COR-L47 (cell line): ENCODE measurements at places on chromosomes 1 and 21.
A peak's percentile ranks its signal among the peaks of the same experiment; 100 is the strongest.

- no peak for DNase-seq
Measured at GRCh38 chr1:204327359-204327758, 32.4 kb downstream of the PLEKHA6 start.

GRCh38 chr1:156437037-156437867 is 63.3 kb downstream of the MEF2D start:
- no peak for DNase-seq

- DNase-seq = peak; percentile 28
Measured at GRCh38 chr1:67832737-67833601, at the start of gene GNG12. GNG12 (minus strand) TSS chr1:67833467; CDS start chr1:67707686, 125,781 bp downstream.

DNA sequence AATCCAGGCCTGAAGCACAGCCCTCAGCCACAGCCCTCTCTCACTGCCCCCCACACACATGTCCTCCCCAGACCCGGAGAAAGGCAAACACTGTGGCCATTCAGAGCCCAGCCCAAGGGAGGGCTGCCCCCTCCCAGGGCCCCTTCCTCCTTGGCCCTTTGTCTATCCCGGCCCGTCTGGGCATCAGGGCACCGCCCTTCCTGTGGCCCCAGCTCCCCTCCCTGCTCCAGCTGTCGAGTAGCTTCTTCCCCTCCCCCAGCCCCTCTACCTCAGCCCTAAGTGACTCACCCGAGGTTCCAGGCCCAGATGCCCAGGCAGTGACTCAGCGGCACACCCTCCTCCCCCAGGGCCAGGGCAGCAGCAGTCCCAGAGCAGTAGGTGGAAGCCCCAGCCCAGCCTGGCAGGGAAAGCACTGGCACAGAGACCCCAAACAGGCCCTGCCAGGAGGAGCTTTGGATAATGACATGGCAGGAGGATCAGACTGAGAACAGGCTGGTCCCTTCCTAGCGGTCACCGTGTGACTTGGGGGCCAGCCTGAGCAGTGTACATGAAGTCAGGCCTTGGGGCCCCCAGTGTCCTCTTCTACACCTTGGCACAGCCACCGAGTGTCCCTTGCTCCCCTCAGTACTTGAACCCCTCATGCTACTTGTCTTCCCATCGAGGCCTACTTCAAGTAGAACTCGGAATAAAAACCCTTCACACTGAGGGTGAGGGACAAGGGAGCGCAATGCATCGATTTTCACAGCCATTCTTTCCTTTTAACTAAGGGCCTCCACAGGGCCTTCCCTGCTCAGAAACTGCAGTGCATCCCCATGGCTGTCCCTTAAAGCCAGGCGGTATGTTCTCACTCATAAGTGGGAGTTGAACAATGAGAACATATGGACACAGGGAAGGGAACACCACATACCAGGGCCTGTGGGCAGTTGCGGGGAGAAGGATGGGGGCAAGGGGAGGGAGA is 1.0 kb upstream of the S100A2 start:
- DNase-seq = peak; percentile 69

DNA sequence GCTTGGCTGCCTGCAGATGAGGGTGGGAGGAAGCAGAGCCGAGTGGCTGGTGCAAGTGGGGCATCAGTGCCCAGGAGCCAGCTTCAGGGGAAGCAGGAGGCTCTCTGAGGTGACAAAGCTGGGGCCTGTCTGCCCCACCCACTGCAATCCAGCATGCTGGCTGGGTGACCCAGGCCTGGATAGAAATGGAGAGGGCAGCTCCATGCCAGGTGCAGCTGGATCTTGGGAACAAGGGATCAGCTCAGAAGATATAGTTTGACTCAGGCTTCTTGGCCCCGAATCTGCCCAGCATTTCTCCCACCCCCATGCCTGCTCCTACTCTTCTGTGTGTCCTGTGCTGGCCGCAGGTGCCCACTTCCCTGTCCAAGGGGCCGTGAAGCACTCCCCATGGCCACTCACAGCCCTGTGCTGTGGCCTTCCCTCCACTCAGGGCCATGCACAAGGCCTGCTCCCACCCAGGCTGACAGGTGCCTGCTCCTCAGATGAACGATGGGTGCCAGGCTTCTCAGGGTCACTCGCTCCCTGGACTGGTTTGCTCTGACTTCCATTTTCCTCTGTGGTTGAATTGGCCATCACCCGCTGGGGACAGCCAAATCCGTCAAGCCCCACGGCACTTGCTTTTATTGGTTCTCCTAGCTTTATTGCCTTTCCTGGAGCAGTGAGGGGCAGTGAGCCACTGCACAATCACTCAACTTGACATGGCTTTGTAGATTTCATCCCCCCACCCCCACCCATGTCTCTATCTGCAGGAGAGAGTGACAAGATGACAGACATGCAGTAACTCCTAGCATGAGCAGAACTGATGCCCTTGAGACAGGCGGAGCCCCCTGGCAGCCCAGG is 174.8 kb upstream of the VAMP3 start:
- no peak for DNase-seq

DNA sequence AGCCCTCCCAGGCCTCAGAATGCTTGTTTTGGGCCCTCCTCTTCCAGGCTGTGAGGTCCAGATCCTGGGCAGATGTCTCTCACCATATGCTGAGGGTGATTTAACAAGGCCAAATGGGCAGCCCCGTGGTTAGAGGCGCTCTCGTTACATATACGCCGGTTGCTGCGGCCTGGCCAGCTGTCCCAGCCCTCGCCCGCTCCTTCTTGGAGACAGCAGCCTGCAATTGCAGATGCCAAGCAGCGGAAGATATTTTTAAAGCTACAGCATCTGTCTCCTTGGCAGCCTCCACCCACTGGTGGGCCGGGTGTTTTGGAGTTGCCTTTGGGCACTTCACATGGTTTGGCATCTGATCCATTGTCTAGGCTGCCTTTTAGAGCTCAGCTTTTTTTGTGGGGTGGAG is 178.8 kb upstream of the NFIA start:
- no peak for DNase-seq

DNA sequence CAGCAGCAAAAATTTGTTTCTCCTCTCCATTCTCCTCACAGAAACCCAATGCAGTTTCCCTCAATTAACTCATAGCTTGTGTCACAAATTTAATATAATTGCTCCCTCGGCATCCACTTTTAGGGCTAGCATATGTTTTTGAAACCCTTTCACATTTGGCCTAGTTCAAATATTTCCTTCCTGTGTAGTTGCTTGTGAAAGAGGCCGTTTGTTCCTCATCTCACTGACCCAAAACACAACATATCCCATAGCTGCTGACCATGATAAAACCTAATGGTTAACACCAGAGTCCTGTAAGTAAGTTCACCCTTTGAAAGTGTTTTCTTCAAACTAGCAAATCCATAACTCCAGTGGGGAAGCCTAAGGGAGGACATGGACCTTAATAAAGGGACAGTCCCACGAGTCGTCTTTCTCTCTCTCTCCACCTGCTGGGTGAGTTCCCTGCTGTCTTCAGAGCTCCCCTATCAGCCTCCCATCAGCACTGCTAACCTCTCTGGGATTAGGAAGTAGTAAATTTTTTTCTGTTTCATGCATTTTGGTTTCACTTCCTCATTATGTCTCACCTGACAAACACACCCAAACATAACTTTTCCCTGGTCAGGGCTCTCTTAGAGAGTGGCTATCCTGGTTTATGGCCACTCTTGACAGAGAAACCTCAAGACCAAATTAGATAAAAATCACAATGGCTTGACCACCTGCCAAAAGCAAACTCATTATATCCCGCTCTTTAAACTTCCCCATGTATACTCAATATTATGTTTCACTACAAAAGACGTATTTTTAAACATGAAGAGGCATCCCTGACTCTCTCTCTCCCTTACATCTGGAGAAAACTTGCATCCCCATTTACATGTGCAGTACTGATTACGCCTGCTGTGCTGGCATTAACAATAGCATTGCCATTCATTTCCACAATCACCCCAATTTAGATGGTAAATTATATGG is 177.7 kb upstream of the HP1BP3 start:
- peak; percentile 53 for DNase-seq

DNA sequence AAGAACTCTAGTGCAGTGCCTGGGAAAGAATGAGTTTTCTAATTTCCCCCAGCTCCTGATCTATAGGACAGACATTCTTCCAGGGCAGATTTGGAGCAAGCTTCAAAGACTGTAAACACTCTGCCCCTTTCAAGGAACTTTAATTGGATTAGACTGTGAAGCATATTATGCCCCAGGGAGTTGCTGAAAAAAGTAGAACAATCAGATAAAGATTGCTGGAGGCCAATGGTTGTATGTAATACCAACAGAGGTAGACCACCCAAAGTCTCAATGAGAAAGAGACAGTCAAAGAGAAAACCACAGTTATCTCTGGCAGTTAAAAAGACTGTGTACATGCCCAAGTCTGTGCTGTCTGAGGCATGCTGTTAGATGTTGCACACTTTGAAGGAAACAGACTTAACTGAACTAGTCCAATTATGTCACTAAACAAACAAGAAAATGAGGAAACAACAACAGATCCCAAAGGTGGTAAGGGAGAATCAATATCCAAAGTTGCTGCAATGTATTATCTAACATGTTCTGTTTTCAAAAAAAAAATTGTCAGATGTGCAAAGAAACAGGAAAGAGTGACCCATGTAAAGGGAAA is 24.4 kb downstream of the C4BPA start:
- DNase-seq = no peak

- DNase-seq = no peak
Measured at GRCh38 chr1:1779320-1779675, 1.0 kb upstream of the NADK start.

- no peak for DNase-seq
Measured at GRCh38 chr1:42128499-42128898, 24.7 kb upstream of the GUCA2B start.

GRCh38 chr1:70891051-70891843 is 156.4 kb downstream of the PTGER3 start:
- DNase-seq = no peak

GRCh38 chr21:14259747-14260146 is 43.8 kb downstream of the RBM11 start:
- peak; percentile 25 for DNase-seq

DNA sequence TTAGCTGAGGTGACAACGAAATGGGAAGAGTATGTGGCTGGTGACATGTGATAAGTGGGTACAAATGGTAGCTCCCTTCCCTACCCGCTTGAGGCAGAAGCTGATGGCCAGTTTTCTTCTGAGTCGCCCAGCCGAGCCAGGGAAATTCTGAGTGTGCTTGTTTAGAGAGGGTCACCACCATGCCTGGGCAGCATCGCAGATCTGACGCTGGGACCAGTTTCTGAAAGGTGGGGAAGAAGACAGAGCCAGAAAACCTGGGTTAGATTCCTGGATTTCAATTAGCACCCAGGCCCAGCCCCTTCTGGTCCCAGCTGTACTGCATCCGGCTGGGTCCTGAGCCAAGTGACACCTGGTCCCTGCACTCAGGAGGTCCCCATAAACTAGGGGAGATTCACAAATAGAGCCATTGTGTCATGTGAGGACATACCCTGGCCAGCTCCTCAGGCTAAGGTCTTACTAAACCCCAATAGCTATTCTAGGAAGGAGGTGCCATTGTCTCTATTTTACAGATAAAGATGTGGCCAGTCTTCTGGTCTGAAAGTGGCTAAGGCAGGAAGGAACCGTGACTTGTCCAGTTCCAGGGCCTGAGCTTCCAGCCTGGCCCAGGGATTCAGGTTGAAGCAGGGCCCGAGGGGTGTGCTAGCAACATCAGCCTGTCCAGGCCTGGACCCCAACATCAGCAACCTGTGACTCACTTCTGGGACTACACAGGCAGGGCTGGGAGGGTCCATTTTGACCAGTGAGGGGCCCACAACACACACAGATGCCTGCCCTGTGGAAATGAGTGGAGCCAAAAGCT is 1.7 kb upstream of the TMEM61 start:
- no peak for DNase-seq

GRCh38 chr1:8462371-8462892 is 144.5 kb downstream of the SLC45A1 start:
- no peak for DNase-seq

GRCh38 chr21:33244779-33245105 is 15.0 kb downstream of the IFNAR2 start:
- no peak for DNase-seq

GRCh38 chr1:162169031-162169790 is 99.7 kb downstream of the NOS1AP start:
- no peak for DNase-seq

GRCh38 chr1:209703834-209704504 is 677 bp upstream of the HSD11B1 start:
- DNase-seq = no peak

- DNase-seq = no peak
Measured at GRCh38 chr1:160346958-160347357, 3.8 kb downstream of the NCSTN start.

DNA sequence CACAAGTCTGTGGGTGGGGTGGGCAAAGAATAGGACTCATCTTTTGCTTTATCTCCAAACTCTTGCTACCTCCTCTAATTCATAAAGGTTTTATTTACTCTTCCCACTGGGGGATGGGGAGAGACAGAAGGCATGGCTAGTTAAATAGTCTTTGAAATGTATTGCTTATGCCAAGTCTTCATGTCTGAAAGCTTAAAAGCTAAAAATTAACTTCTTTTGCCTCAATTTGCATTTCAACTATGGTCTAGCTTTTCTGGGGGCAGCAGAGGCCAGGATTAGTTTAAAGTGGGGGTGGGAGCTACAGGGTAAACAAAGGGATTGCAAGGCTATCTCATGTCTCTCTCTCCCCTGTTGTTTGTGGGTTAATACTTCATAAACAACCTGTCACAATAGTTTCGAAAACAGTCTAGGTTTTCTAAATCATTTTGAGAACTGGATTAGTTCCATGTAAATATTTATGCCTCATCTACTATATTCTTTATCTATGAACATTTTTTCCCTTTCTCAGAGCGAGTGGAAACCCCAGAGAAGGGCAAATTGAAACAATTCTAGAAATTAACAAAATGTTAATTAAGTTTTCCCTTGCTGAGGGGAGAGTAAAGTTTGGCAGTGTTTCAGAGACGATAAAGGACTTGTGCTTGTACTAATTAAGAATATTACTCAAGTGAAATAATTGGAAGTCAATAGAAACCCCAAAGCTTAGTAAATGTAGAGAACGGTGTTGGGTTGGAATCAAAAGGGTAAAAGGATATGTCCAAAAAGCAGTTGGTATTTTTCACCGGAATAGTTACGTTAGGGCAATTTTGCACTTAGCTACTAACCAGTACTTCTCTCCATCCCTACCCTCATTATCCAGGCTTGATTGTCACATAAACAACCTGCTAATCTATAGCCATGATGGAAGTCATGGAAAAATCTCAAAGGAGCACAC is 182.2 kb downstream of the GIPC2 start:
- DNase-seq = no peak

GRCh38 chr1:185441605-185442004 is 124.6 kb upstream of the IVNS1ABP start:
- DNase-seq = no peak

DNA sequence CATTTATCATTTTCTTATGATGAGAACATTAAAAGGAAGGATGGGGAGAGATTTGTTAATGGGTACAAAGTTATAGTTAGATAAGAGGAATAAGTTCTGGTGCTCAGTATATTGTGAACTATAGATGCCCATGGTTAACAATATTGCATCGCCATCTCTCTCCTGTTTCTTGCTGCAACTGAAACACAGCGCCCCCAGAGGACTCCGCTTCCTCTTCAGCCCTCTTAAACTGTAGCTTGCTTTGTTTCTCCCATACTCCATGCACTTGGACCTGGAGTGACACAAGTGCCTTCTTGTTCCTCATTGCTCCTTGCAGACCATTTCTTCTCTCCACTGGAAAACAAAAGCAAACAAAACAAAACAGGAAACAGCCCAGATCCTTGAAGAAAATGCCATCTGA is 70.1 kb upstream of the NTPCR start:
- DNase-seq = peak; percentile 6

- DNase-seq = no peak
Measured at GRCh38 chr1:107267489-107267888, 126.7 kb downstream of the NTNG1 start.
